Stimulated activated CD8-positive, alpha-beta memory T cell treated with anti-CD3 and anti-CD28 coated beads, Interleukin-4, amount 100 ng/mL, for 4 hours (primary cell): ENCODE measurements at places on chromosomes 3 and 15.

DNA sequence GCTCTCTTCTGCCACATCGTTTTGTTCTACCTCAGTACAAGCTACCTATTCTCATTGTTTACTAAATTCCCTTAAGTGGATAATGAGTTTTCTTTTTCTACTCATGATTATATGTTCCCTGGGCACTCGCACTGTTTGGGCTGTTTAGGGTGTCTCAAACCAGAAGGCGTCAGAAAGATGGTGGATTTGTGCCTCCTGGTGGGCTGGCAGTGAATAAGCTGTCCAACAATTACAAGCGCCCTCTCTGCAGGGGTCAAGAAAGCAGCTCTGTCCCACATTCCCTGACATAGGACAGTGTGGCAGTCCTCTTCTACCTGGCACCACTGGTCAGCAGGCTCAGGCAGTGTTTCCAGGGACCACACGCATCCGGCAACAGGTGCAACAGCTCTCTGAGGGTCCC is 173.4 kb upstream of the PPP2R3A start:
- no peak for DNase-seq

DNA sequence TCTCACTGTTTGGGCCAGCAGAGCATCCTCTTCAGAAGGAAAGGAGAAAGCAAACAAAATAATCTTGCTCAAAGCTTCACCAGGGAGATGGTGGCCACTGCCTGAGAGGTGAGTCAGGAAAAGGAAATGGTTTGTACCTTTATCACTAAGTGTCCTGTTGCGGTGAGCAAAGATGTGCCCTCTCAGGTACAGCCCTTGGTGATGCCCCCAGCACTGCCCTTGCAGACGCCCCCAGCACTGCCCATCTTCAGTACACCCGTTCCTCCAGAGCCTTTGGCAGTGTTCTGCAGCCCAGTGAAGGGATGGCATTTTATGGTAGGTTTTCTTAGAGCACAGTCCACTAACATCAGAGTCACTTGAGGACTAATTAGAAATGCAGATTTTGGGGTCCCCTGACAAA is 92.3 kb downstream of the ZNF621 start:
- DNase-seq = no peak

DNA sequence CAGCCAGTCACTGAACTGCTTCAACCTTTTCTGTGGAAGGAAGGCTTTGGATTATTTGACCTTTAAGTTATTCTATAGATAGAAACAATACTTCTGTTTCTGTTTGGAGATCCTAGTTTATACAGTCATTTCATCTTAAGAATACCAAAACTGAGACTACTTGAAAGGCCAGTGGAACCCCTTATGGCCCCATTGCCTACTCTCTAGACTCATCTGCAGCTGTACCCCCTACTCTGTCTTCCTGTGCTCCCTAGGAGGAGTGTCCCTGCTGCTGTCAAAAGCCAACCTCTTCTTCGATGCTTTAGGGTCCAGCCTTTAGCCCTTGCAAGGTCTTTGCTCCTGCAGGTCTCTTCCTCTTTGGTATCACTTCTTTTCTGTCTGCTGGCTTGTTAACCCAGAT is 169.6 kb downstream of the EDEM1 start:
- DNase-seq = no peak

- no peak for DNase-seq
Observed at GRCh38 chr15:61064651-61065050, 164.5 kb downstream of the RORA start.

DNA sequence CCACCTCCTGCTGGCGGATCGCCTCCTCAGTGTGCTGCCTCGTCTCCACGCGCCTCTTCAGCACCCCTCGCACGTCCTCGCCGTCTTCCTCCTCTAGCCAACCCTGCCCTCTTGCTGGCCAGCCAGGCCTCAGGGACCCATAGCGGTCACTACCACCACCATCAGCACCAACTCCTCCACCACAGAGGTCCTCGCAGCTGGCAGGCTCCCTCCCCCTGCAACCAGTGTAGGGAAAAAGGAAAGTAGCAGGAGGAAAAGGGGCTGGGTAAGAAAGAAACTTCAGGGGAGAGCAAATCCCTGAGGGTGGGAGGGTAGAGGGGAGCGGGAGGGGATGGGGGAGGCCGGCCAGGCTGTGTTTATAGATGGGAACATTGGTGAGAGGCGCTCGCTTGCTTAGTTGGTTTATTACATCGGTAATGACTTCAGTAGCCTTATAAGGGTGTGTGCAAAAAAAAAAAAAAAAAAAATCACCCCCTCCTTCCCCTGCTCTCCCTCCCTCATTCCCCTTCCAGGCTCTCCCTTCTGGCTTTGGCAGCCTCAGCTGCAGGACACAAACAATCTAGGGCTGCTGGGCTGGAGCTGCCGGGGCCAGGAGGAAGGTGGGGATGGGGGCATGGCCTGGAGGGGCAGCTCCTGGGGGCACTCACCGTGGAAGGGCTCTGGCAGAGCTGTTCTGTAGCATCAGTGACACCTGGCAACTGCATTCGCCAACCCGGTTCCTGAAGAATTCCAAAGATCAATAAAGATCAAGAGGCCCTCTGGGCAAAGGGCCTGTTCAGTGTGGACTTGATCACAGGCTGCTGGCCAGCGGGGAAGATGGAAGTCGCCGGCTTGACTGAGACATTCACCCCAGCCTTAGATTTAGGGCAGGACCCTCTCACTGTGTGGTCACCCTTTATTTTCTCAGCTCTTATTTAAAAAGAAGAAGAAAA is 116.2 kb upstream of the HACD2 start:
- DNase-seq = no peak

GRCh38 chr3:47315069-47315647 is 32.4 kb downstream of the KLHL18 start:
- DNase-seq = no peak

DNA sequence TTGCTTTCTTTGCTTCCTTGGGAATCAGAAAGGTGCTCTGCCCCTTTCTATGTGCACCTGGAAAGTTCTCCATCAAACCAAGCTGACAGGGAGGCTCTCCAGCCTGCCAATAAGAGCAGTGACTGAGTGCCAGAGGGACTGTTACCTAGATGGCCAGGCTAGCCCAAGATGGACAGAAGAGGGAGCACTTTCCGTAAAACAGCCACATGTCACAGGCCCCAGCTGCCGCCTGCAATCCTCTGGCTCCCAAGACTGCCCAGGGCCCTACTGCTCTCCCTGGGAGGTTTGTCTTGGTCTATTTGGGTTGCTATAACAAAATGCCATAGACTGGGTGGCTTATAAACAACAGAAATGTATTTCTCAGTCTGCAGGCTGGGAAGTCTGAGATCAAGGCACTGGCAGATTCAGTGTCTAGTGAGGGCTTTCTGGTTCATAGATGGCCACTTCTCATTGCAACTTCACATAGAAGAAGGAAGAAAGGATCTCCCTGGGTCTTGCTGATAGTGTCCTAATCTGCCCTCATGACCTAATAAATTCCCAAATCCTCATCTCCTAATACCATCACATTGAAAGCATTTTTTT is 72.3 kb downstream of the TAMM41 start:
- DNase-seq = no peak

DNA sequence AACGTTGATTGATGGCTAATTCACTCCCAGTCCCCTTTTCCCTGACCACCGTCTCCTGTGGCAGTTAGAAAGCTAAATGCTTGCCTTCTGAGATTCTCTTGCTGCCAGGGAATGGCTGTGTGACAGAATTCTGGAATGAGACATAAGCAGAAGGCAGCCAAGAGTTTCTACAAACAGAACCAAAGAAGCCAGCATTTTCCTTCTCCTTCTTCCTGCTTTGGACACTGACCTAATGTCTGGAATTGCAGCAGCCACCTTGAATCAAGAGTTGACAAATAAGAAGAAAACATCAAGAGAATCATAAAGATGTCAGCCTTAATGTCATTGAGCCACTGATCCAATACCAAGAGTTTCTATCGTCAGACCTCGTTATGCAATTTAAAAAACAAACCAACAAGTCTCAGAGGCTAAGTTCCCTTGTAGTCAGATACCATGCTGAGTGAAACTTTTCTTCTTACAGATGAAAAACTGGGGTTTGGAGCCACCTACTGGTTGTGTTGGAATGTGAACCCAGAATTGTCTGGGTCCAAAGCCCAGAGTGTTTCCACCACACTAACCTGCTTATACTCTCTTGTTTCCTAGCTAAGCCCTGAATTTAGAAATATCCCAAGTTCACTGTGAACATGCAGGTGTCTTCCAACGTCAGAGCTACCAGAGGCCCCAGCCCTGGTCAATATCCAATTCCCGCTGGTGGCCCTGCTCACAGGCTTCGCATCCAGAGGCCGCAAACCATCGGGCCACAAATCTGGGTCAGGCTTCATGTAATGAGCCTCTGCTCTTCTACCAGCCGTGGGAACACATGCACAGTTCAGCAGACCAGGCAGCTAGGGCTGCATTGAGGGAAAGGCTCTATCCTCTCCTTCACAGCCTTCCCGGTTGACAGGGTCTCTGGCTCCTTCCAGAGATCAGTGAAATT is 42.5 kb downstream of the MCF2L2 start:
- DNase-seq = peak; percentile 40

GRCh38 chr15:88894819-88895767 is at the start of gene HAPLN3:
TSS of gene HAPLN3 (minus strand) at chr15:88895544. CDS start at chr15:88887298, 8,246 bp downstream.
- DNase-seq = peak; percentile 33

DNA sequence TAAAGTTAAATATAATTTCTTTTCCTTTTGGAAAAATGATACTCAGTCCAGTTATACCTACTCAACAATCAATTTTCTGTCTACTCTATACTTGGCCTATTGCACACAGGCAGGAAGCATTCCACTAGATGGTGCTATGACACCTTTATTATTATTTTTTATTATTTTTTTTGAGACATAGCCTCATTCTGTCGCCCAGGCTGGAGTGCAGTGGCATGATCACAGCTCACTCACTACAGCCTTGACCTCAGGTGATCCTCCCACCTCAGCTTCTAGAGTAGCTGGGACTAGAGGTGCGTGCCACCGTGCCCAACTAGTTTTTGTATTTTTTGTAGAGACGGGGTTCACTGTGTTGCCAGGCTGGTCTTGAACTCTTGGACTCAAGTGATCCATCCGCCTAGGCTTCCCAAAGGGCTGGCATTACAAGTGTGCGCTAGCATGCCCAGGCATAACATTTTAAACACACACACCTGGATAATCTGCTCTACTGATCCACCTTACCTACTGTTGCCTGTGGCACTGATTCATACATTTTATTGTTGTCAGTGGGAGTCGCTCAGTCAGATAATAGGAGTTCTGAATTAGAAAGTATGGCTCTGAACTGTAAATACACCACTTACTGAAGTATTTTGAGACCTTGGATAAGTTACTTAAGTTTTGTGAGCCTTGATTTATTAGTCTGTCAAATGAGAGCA is 56.2 kb downstream of the EIF3J start:
- DNase-seq = no peak

DNA sequence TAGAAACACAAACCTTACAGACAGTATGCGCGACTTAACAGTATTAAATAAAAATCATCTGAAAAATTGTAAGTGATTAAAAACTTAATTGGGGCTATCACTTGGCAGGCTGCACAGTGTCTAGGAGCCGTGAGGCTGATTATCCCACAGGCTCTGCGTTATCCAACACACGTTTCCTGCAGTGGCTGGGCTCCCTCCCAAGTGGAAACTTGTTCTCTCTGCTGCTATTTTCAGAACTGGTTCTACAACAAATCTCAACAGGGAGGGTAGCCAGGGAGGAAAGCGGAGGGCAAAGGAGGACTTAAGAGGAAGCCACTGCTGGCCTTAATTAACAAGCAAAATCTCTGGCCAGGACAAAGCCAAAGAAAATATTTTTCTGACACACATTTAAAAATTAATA is 555.2 kb downstream of the MAGI1 start:
- no peak for DNase-seq

DNA sequence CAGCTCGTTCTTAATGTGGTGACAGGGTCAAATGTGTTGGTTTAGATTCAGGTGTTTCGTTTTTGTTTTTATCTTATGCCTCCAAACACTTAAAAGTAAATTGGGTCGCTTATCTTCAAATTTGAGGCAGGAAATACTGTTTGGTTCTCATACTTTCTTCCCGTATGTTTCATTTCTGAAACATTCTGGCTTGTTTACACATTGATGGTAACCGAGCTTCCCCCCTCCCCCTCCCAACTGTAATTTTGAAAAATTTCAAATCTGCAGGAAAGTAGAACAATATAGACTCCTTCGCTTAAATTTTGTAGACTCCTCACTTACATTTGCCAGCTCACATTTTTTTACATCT is 64.9 kb downstream of the CMTM8 start:
- no peak for DNase-seq

GRCh38 chr3:27677565-27677964 is 44.6 kb downstream of the EOMES start:
- DNase-seq = no peak

- no peak for DNase-seq
Observed at GRCh38 chr3:106083207-106083606, 214.4 kb upstream of the CBLB start.

DNA sequence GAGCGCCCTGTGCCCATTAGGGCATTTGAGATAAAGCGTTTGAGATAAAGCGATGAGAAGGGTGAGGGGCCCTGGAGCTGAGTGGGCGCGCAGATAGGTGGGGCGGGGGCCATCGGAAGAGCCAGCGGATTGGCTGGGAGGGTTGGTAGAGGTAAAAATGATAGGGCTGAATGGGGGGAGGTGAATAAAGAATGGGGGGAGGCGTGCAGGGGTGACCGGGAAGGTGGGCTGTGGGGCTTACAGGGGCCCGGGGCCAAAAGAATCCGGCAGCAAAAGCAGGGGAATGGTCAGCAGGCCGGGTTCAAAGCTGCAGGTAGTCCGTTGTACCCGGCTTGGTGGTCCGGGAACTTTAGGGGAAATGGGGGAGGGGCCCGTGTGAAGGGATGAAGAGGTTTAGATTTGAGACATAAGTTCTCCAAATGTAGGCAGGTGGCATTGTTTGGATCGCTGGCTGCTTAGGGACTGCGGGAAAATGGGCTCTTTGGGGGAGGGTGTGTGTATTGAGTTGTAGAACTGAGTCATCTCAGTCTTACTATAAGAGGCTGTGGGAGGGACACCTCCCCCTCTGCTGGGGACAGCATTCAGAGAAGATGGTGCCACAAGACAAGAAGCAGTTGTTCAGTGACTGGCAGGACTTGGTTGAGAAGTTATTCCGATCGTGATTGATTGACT is 610 bp downstream of the ARID3B start:
- DNase-seq = no peak

DNA sequence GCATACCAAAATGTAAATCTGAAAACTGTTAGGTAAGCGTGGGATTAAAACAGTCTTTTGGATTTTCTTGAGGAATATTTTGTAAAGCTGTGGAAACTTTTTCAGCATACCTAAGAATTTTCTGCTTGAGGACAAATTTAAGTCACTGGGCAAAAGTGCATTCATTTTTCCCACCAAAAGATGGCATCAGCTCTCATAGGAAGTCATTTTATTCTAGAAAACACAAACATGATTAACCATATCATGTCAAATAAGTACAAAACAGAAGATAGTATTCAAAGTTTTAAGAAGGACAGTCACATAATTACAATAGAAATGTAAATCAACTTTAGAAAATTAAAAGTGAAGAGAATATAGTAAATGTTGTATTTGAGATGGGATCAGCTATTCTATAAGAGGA is 63.5 kb downstream of the SLC49A4 start:
- DNase-seq = no peak

DNA sequence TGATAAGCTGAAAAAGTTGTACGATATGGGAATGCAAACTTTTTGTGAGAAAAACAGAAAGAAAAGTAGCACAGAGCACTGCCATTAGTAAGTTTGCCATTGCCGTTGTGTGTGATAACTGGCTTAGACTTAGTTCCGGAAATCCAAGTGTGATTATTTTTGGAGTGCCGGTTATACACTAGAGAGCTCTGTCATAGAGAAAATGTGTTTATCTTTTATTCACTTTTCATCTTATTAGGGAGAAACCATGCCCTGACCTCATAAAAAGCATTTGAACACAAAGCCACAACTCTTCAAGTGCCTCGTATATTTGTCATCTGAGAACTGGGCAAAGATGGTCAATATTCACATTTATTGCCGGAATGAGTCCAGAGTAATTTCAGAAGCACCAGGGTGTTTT is 36.1 kb downstream of the CTDSPL start:
- no peak for DNase-seq
